Upper lobe of right lung (tissue), 1 donor: ENCODE measurements at places on chromosomes 1 and 21. TPM values are rescaled to one million over a fixed set of nuclear protein-coding genes. Genes with fewer than 3 reads are reported as not detected.

The FCER1G gene
- total RNA-seq: 158 TPM

GRCh38 chr1:198530953-198531352 is 9.5 kb downstream of the ATP6V1G3 start:
- DNase-seq: no peak

The FAM163A gene
- total RNA-seq: not detected

DNA sequence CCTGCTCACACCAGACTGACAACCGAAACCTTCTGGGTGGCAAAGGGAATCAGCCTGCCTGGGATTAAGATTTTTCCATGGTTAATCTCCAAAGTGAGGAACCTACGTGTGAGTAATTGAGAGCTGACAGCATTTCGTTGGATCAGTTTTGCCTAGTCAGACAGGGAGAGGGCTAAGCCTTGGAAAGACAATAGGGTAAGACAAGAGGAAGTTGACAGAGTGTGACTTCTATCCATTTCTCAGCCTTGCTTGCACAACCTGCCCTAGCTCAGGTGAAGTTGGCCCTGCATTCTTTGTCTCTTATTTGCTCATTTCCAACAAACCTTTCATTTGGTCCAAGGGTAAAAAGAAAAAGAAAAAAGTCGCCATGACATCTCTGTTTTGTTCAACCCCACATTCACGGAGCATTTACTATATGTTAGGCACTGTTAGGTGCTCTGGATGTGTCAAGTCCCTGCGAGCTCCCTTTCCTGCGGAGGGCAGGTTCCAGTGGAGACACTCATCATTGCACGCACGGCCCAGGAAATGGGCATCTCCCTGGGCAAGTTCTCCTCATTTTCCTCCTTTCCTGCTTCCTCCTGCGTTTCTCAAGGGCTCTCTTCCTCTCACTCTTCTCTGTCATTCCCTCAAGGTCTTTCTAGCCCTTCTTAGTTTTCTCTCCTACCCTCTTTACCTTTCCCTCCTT is 23.3 kb downstream of the KIRREL1 start:
- no peak for DNase-seq

DNA sequence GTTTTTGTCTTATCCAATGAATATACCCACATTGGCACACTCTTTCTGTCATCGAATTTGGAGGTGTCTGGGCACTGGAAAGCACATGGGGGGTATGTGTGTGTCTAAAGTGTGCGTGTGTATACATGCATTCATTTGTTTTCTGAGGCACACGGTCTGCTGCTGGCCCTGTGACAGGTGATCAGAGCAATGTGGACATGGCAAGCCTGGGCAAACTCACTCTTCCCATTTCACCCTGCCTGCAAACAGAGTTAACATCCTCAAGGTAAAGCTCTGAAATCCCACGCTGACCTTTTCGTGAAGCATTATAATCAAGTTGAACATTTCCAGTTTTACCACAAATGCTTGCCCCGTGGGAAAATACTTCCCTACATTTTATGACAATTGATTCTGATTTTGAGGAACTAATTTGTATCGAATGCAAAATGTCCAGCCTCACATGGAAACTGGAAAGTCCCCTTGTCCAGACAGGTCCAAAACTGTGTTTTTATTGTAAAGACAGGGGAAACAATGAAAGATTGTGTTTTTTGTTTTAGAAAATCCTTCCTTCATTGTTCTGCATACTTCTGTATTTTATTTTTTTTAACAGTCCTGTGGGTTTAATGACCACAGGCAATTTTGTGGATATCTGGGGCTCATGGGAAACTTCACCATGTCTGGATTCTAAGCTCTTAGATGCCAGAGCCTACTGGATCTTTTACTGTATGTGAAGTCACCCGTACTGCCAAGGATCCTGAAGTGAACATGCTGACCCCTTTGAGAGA is 160.9 kb downstream of the PBX1 start:
- DNase-seq: no peak
